ENCODE measurements at places on chromosomes 4 and X.

DNA sequence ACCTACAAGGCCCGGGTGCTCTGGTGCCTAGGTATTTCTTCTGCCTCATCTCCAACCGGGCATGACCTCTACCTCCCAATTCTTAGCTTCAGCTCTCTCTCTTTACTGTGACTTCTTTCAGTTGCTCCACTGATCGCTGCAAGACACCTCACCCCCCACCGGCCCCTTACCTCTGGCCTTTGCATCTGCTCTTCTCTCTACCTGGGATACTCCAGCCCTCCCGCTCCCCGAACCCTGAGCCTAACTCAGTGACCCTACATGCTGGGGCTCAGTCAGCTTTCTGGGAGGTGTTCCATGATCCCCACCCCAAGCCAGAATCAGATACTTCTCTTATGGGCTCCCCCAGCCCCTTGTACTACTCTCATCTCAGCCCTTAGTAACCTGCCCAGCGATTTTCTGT lies 99.6 kb downstream of the EFNB1 start:
- DNase-seq = no peak

- DNase-seq = no peak
These were observed 537.3 kb downstream of the STPG2 start for GRCh38 chr4:97605932-97606331.

GRCh38 chrX:39750256-39750790 lies 347.4 kb downstream of the BCOR start:
- DNase-seq = no peak

DNA sequence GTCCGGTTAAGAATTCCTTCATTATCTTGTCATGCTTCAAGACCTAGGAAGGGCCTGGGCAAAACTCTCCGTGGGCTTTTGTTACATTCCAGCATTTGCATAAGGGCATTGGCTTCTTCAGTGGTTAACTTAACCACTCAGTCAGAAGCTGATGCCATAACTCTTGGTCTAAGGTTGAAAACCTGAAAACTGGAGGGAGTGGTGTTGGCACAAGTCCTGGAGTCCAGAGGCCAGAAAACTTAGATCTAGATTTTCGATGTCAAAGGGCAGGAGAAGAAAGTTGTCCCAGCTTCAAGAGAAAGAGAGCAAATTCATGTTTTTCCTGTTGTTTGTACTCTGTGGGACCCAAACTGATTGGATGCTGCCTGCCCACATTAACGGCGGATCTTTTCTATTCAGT lies 86.6 kb upstream of the GC start:
- no peak for DNase-seq

DNA sequence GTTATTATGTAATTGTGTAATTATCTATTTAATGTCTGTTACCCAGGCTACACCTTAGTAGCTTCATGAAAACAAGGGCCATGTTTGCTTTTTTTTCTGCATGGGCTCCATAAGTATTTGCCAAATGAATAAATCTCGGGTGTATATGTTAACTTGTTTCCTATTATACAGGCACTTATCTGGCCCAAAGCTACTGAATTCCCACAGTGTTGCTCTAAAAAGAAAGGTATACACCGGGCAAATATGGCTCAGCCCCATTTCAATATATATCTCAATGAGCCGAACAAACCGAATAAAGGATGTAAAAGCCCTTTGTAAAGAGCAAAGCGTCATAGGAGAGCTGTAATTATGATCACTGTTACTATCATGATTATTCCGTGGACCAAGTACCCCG lies 767 bp downstream of the PAQR3 start:
- no peak for DNase-seq

DNA sequence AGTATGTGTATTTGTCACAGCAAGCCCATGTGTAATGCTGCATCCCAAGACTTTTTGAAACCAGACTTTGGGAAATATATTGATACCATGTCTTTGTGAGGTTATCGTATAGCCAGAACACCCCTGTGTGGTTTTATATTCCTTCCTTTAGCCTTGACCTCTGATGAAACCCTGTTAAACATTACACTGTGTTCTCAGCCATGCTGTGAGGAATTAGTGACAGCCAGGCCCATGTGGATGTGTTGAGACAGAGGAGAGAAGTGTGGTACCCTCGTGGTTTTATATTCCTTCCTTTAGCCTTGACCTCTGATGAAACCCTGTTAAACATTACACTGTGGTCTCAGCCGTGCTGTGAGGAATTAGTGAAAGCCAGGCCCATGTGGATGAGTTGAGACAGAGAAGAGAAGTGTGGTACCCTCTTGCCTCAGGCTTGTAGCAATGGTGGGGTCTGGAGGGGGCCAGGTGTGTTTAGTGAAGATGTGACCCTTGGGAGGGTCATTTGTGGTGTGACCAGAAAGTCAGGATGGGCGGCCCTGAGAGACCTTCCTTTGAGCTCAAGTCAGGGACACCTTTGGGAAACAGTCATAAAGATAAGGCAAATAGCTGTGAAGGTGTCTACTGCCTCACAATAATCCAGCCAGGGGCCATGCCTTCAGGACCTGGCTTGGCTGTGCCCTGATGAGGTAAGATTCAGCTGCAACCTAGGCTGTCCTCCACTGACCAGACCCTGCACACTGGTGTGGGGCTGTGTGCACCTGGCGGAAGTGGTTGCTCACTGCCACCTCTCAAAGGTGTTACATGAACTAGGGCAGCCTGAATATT lies 110.0 kb downstream of the IRF2 start:
- no peak for DNase-seq

GRCh38 chr4:10853196-10853595 lies 168.6 kb upstream of the CLNK start:
- DNase-seq = no peak

- DNase-seq = no peak
These were observed 16.6 kb downstream of the PGRMC1 start for GRCh38 chrX:119252716-119253115.

DNA sequence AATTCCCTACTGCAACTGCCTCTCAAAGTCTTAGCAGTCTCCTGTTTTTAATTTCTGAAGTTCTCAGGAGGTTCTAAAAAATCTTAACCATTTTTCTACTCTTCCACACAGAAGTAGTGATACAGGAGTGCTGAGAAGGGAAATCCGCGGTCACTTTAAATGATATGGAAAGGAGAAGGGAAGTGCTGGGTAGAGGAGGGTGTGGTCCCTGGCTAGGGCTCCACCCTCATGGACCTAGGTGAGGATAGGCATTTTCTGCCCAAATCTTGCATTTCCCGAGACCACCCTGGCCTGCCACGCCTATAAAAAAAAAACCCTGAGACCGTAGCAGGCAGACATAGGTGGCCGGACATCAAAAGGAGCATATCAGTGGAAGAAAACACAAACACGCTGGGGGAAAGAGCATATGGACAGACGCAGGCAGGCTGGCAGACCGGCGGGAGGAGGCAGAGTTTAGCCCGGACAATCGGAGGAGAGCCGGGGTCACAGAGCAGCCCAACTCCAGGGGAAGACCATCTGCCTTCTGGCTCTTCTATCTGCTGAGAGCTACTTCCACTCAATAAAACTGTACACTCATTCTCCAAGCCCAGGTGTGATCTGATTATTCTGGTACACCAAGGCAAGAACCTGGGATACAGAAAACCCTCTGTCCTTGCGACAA lies 85.7 kb downstream of the POU3F4 start:
- DNase-seq = no peak

DNA sequence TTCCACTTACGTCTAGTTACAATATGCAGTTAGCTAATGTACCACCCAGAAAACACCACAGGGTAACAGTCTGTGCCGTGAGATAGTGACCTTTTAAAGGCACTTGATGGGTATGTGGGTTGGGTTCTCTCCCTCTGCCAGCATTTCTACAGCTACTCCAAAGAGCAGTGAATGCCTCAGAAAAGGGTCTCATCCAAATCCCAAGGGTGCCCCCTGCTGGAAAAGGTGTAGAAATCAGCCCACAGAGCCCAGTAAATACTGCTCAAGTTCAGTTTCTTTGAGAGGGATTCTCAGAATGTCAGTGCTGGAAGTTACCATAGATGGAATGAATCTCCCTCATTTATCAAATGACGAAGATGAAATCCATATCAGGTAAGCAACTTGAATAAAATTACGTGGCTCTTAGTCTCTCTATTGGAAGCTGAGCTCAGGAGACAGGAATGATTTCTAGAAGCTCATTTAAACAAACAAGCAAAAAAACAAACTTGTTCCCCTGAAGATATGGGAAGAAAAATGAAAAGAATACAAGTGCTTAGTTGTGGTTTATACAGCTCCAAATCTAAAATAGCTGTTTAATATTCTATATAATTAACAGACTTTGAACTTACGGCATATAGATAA lies 9.5 kb downstream of the RNF175 start:
- DNase-seq = no peak

GRCh38 chrX:1385253-1386223 lies 6.4 kb downstream of the SLC25A6 start:
- no peak for DNase-seq

- no peak for DNase-seq
These were observed 671 bp downstream of the SLC7A11 start for GRCh38 chr4:138241281-138242075.

- DNase-seq = no peak
These were observed 22.4 kb downstream of the LPAR4 start for GRCh38 chrX:78769946-78770345.

GRCh38 chr4:2417765-2418649 lies at the start of gene ZFYVE28:
TSS of gene ZFYVE28 (minus strand) at chr4:2418645. CDS start at chr4:2418323, 322 bp downstream.
- no peak for DNase-seq

DNA sequence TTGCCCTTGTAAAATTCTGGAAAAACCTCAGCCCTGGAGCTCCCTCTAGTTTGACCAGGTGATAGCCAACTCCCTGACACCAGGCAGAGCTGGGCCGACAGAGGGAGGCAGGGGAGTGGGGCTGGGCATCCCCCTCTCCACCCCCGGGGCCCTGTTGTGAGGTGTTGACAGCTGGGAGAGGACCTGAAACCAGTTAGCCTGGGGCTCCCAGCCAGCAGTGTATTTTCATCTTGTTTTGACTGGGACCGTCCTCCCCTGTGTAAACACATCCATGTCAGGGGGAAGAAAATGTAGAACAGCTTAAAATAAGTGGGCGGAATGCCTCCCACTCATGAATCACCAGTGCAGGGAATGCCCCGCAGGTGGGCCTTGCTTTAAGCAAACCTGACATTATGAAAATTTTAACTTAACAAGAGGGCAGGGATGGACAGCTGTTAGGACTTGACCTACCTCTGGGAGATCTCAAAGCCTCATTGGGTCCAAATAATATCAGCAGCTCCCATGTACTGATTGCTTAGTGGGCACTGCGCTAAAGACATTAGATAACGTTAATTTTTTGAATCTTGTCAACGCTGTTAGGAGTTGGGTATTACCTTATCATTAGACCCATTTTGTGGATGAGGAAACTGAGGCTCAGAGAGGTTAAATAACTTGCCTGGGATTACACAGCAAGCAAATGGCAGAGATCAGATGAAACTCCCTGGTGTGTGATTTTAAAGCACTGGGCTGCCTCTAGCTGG lies 45.9 kb downstream of the TSC22D3 start:
- DNase-seq = no peak

DNA sequence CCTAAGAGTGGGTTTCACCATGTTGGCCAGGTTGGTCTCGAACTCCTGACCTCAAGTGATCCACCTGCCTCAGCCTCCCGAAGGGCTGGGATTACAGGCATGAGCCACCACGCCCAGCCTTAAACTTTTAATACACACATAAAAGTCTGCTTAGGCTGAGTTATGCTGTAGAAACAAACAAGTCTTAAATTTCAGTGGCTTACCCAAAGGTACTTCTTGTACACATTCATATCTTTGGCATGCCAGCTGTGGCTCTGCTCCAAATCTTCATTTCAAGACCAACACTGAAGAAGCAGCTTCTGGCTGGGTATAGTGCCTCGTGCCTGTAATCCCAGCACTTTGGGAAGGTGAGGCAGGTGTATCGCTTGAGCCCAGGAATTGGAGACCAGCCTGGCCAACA lies 80.3 kb downstream of the PPEF2 start:
- no peak for DNase-seq

DNA sequence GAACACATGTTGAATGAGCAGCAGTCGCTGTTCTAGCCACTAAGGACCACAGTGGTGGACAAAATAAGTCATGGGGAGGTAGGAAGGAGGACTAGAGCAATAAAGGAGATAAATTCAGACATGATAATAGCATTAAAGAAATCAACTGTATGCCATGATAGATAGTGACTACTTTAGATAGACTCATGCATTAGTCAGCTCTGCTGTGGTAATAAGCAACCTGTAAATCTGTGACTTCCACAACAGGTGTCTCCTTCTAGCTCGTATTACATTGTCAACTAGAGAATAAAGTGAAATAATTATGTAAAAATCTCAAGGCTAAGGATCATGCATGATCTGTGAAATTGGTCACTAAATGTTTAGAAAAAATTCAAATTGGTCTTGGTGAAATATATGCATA lies 77.9 kb downstream of the WWC2 start:
- no peak for DNase-seq

- DNase-seq = no peak
These were observed 68.6 kb downstream of the CDS1 start for GRCh38 chr4:84651499-84651898.

GRCh38 chr4:8086783-8087445 lies 71.7 kb downstream of the ABLIM2 start:
- DNase-seq = no peak

GRCh38 chr4:189787216-189788031 lies 153.2 kb upstream of the FRG1 start:
- DNase-seq = no peak

DNA sequence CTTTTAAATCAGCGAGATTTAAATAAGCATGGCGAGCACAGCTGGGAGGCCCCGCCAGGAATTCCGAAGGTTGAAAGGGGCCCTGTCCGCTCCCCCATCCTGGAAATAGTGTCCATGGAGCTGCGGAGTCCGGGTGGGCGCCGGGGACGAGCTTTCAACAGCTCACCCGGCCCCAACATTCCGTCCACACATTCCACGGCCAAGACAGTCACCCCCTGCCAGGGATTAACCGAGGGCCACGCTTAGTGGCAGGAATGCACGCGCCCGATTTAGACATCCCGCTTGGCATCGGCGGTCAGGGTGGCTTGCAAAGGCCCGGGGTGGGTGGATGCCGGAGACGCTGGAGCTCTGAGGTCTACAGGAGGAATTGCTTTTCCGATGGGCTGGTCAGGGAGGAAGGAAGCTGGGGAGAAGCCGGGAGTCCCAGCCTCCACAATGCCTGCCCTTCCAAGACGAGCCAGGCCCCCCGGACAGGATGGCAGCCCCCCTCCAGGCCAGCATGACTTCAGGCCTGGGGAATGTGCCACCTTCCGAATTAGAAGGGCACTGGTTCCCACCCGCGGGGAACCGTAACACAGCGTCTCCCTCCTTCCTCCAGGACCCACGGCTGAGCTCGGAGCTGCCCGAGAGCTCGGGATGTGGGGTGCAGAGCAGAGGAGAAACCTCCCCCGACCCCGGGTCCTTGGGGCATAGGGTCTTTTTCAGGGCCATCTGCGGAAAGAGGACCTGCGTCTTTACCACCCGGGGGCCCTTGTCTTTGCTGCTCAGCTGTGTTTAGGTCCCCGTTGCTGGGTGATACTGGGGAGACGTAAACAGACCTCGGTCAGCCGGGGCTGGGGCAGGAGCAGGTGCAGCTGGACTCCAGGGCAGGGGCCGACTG lies 26.9 kb upstream of the PPP2R3B start:
- no peak for DNase-seq

- no peak for DNase-seq
These were observed 39.7 kb upstream of the BMP3 start for GRCh38 chr4:80990851-80991250.

GRCh38 chr4:141352331-141352730 lies 131.6 kb downstream of the ZNF330 start:
- DNase-seq = no peak
